ENCODE measurements at places on chromosomes 4 and X. TPM values are rescaled to one million over a fixed set of nuclear protein-coding genes. Genes with fewer than 3 reads are reported as not detected.

DNA sequence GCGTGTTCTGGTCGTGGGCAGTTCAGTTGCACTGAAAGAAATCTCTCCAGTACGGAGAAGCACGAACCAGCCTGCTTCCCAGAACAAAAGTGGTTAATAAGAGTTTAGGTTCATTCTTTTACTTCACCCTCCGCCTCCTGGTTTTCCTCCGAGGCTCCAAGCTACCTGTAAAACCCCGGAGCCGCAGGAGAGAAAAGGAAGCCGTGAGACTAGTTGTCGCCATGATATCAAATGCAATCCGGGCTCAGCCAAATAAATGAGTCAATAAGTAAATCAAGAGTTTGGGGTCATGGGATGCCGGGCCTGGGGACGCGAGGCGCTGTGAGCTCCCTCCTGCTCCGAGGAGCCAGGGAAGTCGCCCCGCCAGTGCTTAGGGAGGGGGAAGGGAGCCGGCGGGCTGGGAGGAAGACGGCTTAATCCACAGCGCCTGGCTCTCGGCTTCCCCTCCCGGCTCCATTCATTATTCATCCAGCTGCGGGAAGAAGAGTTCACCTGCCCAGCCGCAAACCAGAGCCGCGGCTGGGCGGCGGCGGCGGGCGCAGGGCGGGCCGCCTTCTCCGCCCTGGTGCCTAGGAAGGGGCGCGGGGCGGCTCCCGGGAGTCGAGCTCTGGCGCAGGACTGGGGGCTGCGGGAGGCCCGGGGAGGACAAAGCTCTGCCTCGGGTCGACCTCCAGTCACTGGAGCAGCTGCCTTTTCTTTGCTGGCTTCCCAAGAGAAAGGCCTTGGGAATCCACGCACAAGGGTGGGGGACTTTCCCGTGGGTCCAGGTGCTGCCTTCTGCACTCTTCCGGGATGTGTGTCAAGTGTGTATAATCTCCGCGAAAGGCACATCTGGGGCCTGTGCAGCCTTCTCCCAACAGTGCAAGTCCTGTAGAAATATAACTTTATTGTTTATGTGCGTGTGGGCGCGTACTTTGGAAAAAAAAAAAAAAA, 1.7 kb downstream of the FRAS1 start:
- DNase-seq: peak; percentile 10

DNA sequence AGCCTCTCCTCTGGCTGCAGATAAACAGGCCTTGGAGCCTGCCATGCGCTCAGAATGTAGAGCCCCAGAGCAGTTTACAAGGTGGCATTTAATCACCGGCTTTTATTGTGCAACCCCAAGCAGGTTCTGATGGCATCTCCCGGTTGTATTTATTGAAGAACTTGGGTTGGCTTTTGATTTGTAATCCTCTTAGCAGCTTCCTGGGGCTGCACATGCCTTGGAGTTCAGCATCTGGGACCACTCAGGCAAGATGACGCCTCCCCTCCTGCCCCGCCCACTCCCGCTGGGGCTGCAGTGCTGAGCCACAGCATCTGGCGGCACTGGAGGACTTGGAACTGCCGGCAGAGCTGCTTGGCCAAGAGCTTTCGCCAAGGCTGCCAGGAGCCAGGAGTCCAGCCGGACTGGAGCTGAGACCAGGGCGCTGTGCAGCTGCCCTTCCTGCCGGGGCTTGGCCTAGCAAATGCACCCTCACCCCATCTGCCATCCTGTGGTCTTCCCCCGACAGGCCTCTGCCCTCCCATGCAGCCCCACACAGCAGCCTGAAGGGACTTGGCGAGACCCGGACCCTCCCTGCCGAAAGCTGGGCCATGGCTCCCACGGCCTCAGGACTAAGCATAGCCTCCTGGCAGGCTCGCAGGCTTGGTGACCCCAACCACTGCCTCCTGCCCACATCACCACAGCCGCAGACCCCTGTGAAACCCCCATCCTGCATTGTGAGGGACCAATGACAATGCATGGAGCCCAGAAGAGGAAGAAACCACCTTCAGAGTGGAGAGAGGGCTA, 5.4 kb downstream of the HTRA3 start:
- peak; percentile 77 for DNase-seq

- no peak for DNase-seq
These were observed 19.0 kb upstream of the AP1S2 start for GRCh38 chrX:15873566-15873965.

DNA sequence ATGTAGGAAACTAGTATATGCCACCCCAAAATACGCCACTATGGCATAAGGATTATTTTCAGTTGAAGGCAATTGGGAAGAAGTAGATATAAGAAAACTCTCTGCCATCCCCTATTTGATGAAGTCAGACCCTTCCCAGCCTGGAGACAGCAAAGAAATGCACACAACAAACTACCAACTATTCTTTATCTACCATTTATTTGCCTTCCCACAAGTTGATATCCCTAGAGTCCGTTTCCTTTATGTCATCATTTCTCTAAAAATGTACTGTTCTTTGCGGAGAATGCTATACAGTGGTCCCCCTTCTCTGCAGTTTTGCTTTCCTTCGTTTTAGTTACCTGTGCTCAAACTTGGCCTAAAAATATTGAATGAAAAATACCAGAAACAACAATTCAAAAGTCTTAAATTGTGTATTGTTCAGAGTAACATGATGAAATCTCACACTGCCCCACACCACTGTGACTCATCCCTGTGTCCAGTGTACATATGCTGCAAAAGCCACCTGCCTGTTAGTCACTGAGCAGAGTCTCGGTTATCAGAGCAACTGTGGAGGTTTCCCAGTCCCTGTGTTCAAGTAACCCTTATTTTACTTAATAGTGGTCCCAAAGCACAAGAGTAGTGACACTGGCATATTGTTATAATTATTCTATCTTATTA, 152.3 kb downstream of the WDFY3 start:
- DNase-seq: no peak

GRCh38 chr4:55980725-55981124, 32.0 kb downstream of the CEP135 start:
- no peak for DNase-seq

GRCh38 chr4:166363198-166363597, 490.2 kb downstream of the TLL1 start:
- DNase-seq: no peak

GRCh38 chr4:173489514-173489913, 40.5 kb downstream of the HAND2 start:
- no peak for DNase-seq

DNA sequence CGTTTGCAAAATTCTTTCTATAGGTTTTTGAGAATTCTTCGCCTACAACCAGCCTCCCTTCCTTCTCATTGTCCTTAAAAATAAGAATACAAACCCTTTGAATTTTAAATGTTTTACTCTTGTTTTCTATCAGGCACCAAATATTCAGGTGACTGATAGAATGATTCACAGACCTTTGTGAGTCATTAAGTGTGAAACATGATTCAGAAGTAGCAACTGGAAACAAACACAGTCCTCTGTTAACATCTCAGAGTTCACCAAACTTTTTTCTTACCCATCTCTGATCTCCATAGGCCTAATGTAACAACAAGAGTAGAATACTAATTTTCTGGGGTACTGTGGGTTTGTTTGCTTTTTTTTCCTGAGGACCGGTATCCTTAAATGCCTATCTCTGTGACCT, 63.4 kb upstream of the MAB21L2 start:
- DNase-seq: no peak

DNA sequence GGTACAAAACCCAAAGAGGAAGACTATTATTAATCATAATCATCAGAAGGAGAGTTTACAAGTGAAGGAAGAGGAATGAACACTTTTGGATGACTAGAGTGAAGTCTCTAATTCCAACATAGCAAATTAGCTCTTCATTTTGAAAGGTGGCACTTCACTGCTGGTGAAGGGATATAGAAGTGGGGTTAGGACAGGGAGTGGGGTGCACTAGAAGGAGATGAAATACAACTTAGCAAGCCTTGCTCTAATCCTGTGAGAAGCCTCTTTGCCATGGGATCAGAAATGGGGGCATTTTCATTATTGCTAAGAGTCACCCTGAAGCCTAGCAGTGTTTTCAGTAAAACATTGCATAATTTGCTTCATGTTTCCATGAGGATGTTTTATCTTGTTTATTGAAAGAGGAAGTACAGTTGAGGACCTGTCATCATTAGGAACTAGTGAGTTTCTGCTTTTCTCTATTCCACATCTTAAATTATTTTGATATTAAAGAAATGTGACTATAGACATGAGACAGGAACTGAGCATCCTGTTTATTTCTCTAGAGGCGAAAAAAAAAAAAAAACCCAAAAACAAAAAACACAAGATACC, 9.3 kb upstream of the GRPR start:
- DNase-seq: no peak

GRCh38 chr4:151263455-151263854, 13.5 kb upstream of the PRSS48 start:
- DNase-seq: no peak

DNA sequence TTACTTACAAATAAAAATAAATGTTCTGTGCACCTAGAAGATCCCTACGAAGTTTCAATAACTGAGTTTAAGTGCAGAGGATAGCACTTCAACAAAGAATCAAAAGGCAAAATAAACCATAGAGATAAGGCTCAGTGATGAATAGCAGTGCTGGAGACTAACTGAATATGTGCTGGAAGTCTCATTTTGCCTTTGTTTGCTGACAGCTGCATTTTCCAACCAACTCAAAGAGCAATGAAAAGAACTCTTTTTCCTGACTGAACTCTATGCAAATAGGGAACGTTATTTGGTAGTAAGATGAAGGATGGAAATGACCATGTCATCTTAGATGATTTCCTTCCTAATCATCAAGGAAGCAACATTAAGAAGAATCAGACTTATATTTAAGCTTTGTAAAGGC, 32.7 kb upstream of the ADH7 start:
- DNase-seq: no peak

GRCh38 chrX:1397441-1398270, 5.7 kb upstream of the SLC25A6 start:
- DNase-seq: no peak

DNA sequence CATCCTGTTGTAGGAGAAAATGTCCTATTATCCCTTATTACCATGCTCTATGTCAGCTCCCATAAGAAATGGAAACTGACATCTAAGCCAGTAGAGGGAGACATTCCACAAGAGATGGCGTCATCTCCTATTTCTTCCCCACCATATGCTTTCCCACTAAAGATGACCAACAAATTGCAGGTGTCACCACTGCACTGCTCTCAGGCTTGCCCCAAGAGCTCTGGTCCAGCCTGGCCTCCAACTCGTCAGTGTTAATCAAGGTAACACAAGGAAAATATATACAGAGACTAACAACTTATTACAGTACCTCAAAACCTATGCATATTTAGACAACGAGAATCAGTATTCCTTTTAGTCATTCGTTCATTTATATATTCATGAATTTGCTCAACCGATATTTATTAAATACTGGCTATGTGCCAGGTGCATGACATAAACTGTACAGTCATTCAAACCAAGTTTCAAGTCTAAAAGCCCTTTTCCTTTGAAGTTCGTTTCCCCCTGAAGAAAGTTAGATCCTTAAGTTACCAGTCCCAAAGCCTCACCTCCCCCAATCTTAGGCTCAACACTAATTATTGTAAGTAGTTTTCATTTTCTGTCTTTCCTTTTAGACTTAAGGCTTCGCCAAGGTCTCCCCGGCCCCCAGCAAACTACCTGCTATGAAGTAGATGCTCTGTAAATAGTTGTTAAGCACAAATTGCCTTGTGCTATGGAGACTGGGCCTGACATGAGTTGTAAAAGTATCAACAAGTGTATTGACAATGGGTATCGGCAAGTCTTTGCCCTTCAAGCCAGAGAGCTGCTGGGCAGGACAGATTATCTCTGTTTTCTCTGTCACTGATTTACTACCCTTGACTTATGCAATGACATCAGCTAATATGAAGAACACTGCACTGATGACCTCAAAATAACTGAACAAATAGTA, 3.1 kb upstream of the FGB start:
- no peak for DNase-seq

DNA sequence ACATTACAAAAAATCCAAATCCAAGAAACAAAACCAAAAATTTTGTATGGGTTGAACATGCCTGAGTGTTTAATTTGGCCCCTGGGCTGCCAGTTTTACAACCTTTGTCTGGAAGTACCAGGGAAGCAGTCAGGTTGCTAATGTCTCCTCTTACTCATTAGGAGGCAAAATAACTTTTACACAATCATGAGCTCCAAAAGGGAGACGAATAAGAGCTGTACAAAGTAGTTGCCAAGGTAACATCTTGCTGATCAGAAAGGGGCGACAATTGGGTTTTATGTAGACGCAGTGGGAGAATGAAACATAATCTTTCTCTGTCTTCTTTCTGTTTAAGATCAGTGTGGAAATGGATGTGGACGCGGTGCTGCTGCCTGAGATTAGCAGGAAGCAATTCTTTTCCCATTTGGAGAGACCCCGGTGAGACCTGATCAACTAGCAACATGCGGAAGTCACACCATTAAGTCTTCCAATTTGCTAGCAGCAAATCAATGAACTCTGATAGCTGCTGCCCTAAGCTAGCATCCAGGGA, 90.7 kb upstream of the IGFBP7 start:
- no peak for DNase-seq

OPHN1 gene
- total RNA-seq: 19.6 TPM

PRKG2 gene
- 2.1 TPM for total RNA-seq

PNCK gene
- total RNA-seq: 10.3 TPM

CT47B1 gene
- total RNA-seq: not detected

QRFPR gene
- total RNA-seq: 0.42 TPM

JCHAIN gene
- 4.5 TPM for total RNA-seq

F8A2 gene
- total RNA-seq: not detected

ESX1 gene
- total RNA-seq: not detected

MAGEC3 gene
- not detected for total RNA-seq

IL2RG gene
- 1.2 TPM for total RNA-seq

RAB9B gene
- total RNA-seq: 33.6 TPM

MAGEA2 gene
- total RNA-seq: not detected

MAGED4B gene
- total RNA-seq: 33.6 TPM

NWD2 gene
- total RNA-seq: 2.0 TPM

NHS gene
- total RNA-seq: 7.8 TPM
